ENCODE measurements at places on chromosomes 6 and 20. TPM values are rescaled to one million over a fixed set of nuclear protein-coding genes. Genes with fewer than 3 reads are reported as not detected.

GRCh38 chr20:57657535-57658446 lies 37.6 kb upstream of the ZBP1 start:
- peak; percentile 19 for DNase-seq

GRCh38 chr20:32902456-32903420 lies 44.0 kb downstream of the EFCAB8 start:
- no peak for DNase-seq

DNA sequence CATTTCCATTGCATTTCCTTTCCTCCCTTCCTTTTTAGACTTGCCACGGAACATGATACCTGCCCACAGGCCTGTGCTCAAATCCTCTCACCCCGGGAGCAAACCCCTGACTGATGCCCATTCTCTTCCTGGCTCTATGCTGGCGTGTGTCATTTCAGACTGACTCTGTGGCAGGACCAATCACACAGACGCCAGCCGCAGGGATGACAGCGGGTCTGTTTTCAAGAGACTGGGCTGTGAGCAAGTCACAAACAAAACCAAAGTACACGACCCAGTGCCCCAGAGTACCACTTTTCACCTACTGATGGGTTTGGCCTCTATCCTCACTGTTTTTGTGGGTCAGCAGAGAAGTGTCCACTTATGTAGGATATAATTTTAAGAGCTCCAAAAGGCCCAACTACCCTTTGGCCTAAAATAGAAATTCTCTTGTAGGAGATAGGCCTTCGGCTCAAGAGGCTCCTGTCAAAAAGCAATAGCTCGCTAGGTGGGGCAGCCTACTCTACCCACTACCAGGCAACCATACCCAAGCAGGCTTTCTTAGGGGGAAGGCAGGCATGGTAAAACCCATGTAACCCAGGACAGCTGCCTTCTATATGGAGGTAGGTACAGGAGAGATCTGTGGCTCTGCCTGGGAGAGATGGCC lies 215.7 kb downstream of the CDC5L start:
- no peak for DNase-seq

GRCh38 chr20:8749986-8750385 lies 318.9 kb upstream of the PLCB4 start:
- DNase-seq = no peak

DNA sequence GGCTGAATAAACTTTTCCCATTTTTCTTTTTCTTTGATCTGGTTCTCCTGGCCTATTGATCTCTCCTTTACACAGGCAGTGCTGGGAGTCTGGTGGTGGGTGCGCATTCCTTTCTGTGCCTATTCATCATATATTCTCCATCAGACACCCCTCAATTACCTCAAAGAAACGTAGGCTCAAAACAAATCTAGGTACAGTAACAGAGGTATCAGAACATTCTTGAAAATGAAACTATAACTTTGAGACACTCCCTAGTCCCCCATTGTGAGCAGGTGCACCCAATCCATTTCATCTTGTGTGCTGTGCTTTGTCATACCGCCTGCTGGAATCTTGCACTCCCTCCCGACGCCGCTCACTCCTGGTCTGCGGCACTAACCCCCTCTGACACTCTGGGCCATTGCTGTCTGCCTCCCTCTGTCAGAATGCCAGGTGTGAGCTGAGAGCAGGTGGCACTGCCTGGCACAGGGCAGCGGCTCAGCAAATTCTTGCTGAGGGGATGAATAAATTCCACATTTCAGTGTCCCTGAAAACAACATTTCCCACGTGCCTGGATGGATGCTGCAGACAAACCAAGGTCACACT lies 303.4 kb upstream of the EXOC2 start:
- DNase-seq = no peak

DNA sequence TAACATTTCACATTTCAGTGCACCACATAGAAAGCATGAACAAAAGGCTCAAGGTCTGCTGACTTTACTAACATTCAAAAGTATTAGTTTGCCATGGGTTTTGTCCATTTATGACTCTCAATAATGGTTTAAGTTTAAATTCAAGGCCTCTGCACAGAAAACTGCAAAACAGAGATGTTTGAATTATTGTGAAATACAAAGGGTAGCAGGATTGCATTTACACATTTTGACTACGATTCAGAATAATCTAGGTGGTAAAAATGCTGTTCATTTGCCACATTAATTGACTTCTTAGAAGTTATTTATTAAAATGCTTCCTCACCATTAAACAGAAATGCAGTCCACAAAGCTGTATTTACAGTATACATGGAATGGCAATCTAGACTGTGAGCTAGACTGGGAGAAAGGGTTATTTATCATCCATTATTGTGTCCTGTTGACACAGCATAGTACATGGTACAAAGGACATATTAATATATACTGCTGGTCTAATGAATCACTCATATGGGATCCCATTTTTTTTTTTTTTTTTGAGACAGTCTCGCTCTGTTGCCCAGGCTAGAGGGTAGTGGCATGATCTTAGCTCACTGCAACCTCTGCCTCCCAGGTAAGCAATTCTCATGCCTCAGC lies 18.0 kb downstream of the USP49 start:
- DNase-seq = no peak

The CEBPB gene
- total RNA-seq = 258 TPM

GRCh38 chr6:143697076-143697800 lies 19.5 kb downstream of the PHACTR2 start:
- DNase-seq = no peak

The PNLDC1 gene
- total RNA-seq = not detected

GRCh38 chr6:43842231-43842794 lies 72.3 kb downstream of the VEGFA start:
- no peak for DNase-seq

The NOX3 gene
- not detected for total RNA-seq

DNA sequence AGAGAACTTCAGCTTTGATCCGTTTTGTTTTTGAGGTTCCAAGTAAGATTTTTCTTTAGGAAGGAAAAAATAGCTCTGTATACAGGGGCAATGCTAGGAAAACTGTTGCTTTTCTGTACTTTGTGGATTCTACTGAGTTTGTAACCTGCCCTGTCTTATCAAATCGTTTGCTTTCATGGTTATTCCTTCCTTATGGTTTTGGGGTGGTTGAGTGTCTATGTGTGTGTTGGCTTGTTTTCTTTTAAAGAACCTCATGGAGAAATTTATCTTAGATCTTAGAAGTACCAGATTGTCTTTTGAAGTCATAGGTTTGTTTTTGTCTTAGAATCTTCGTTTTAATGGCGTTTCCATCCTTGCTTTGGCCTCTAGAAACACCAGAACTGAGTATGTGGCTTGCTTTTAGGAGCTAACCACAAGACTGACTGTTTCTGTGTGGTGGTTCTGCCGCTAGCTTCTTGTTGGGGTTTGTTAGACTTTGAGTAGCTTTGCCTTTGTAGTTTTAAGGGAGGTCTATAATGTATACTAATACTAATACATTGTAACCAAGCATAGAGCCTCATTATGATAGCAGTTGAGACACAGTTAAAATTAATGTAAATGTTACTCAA lies 86.8 kb downstream of the RPP40 start:
- DNase-seq = no peak

GRCh38 chr6:134437376-134437775 lies 119.5 kb upstream of the SGK1 start:
- no peak for DNase-seq

GRCh38 chr6:151070631-151071051 lies 169.1 kb upstream of the AKAP12 start:
- no peak for DNase-seq

- no peak for DNase-seq
These were observed 395.6 kb upstream of the FLRT3 start for GRCh38 chr20:14732996-14733395.

GRCh38 chr20:49724408-49725223 lies 10.9 kb upstream of the B4GALT5 start:
- no peak for DNase-seq

Data from omental fat pad (tissue), 4 donors.